ENCODE measurements at places on chromosomes 2 and 18.

DNA sequence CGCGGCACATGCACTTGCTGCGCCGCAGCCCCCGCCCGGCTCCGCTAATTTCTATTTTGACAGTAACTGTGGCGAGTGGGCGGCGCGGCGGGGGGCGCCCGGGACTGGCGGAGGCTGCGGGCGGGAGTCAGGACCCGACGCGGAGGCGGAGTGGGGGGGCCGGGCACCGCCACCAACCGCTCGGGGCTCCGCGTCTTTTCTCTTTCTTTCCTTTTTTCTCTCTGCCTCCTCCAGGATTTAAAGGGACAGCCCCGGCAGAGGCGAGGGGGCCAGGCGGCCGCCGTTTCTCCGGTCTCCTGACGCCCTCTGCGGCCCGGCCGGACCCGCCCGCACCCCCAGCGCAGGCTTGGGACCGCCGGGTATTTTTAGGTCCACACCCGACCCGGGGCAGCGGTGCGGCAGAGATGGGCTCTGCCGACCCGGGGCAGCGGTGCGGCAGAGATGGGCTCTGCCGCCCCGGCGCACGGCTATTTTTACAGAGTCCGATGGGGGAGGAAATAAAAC, 460 bp upstream of the ZBTB7C start:
- no peak for DNase-seq

GRCh38 chr18:45764000-45764686, 40.2 kb downstream of the SLC14A1 start:
- DNase-seq, result peak; percentile 58

GRCh38 chr2:241095594-241096290, 6.3 kb downstream of the MTERF4 start:
- no peak for DNase-seq

DNA sequence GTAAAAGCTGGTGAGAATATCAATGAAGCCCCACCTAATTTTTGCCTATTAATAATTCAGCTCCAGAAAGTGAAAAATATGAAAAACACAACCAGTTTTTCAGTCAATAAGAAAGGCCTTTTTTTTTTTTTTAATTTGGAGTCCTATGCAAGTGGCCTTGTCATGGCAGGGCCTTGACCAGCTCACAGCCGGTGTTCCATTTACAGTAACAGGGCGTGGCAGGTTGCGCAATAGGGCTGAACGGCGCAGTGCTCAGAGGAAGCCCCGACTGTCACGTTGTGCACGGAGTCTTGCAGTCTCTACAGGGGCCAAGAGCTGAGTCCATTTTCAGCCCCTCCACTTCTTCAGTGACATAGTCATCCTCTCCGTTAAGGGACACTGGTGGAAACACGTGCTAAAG, 184.1 kb upstream of the FN1 start:
- DNase-seq, result no peak

DNA sequence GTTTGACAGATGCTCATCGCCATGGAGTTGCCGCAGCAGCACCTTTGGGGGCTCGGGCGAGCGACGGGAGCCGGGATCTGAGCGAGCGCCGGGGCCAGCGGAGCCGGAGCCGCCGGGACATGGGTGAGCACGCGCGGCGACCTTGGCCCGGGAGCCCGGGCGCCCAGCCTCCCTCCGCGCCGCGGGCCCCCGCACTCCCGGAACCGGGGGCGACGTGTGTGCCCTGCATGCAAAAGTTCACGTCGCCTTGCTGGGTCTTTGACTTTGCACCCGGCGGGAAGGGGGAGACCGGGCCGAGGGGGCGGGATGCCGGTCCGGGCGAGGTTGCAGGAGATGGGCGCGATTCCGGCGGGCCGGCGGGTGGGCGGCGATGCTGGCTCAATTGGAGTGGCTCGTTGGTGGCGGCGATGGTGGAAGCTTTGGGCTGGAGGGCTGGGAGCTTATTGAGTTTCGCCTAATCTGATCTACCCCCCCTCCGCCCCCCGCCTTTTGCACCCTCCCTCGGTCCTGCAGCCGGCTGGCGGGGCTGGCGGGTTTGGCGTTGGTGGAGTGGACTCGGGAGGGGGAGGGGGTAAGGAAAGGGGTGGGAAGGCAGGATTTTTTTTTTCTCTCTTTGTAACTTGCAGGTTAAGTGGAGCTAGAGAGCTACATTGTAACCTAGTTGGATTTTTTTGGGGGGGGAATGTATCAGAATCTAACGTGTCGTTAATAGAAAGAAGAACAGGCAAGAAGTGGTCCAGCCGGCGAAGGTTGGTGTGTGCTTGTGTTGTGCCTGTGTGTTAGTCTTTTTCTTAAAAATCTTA, at the start of gene SETBP1:
Gene SETBP1, plus strand, starts transcription at position 616 of the 803 bp plus-strand sequence. CDS start 20,459 bp downstream, outside the sequence.
- DNase-seq, result peak; percentile 68
